ENCODE measurements at places on chromosomes 2 and 18. TPM values are rescaled to one million over a fixed set of nuclear protein-coding genes. Genes with fewer than 3 reads are reported as not detected.

KCNG2 gene
- total RNA-seq = 0.17 TPM

SCG2 gene
- not detected for total RNA-seq

FAM136A gene
- total RNA-seq = 33.5 TPM

PROC gene
- 1.4 TPM for total RNA-seq

NPPC gene
- total RNA-seq = not detected

EFR3B gene
- not detected for total RNA-seq

SERPINB11 gene
- not detected for total RNA-seq

LRP2 gene
- total RNA-seq = not detected

HOXD13 gene
- not detected for total RNA-seq

GPR155 gene
- 13.8 TPM for total RNA-seq

All from mammary epithelial cell (primary cell).